ENCODE measurements at places on chromosomes 12 and 14. TPM values are rescaled to one million over a fixed set of nuclear protein-coding genes. Genes with fewer than 3 reads are reported as not detected.
A peak's percentile ranks its signal among the peaks of the same experiment; 100 is the strongest.

DNA sequence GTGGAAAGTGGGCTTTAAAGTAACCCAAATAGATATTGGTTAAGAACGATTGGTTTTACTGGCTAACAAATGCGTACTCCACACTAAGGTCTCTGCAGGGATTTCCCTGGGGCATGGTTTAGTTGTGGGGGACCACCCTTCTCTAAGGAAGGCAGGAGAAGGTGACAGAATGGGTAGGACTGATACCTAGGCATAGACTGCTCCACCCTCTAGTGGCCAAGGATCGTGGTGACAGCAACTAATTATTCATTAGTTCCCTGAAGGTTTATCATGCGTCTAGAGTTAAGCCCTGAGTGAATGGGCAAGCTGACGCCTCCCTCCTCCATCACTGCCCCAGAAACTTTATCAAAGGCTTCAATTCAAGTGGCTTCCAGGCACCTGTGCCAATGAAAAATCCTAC lies 9.1 kb downstream of the FAM181A start:
- no peaks in the 10 kb centered on the region for H3K36me3 ChIP-seq
- H3K27me3 ChIP-seq = peaks cover 41% of the 10 kb centered on the region
- peaks cover under 1% of the 10 kb centered on the region for H3K4me1 ChIP-seq
- no peak overlapping the region for H3K27ac ChIP-seq
- H3K4me3 ChIP-seq = no peak overlapping the region
- no peak for DNase-seq

- DNase-seq = no peak
- no peaks in the 10 kb centered on the region for H3K27me3 ChIP-seq
- no peaks in the 10 kb centered on the region for H3K4me1 ChIP-seq
- no peak overlapping the region for H3K27ac ChIP-seq
- peaks cover 2% of the 10 kb centered on the region for H3K36me3 ChIP-seq
These were observed 14.5 kb upstream of the WDR89 start for GRCh38 chr14:63656194-63656593.

DNA sequence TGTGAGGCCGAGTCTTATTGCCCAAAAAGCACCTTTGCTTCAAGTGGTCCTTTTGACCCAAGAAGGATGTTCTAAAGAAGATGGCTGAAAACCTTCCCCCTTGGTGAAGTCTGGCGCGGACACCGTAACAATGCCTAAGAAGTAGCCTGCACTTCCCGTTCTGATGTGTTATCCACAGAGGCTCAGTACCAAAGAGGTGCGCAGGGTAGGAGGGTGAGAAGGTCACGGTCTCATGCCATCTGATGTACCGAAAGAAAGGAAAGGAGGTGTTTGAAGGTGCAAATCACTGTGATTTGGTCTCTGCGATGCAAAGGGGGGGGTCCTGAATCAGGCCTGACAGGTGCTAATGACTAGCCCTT lies 9.9 kb downstream of the PEBP1 start:
- H3K27me3 ChIP-seq = no peaks in the 10 kb centered on the region
- DNase-seq = peak; percentile 54
- no peaks in the 10 kb centered on the region for H3K4me1 ChIP-seq
- peaks cover 45% of the 10 kb centered on the region for H3K36me3 ChIP-seq
- no peak overlapping the region for H3K27ac ChIP-seq

The DACT1 gene
- total RNA-seq = 32.7 TPM
